Stimulated activated naive CD4-positive, alpha-beta T cell (primary cell): ENCODE measurements at places on chromosomes 5 and 9.

DNA sequence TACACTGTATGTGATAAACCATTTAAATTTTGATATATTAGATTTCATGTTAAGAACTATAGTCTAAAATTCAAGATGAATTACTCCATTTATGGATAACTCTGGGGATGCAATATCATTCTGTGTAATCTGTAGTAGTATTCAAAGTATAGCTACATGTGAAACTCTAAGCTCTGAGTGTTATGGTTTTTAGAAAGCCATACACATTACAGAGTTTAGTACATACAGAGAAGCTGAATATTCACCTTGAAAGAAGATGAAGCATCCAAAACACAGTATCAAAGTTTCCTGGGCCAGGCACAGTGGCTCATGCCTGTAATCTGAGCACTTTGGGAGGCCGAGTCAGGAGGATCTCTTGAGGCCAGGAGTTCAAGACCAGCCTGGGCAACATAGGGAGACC is 25.0 kb downstream of the ABHD17B start:
- DNase-seq = no peak

GRCh38 chr5:151154931-151155774 is 2.4 kb downstream of the ANXA6 start:
- DNase-seq = peak; percentile 52

GRCh38 chr5:127586811-127587210 is 62.1 kb upstream of the CTXN3 start:
- DNase-seq = no peak

DNA sequence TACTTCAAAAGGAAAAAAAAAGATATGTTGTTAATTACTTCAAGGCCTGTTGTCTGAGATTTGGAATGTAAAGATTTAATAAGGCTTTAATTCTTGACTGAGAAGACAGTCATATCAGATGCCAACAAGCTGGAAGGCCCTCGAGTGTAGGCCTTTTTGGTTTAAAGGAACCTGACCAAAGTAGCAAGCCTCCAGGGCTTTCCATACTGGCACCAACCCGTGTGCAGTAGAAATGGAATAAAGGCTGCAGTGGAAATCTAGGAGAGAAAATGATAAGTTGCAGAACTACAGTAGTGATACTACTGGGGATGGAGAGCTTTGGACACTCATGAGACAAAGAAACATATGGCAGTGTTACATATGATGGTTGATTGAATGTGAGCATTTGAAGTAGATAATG is 358.0 kb downstream of the TAF11L14 start:
- no peak for DNase-seq

- no peak for DNase-seq
These were observed 85.5 kb downstream of the TEK start for GRCh38 chr9:27194401-27195091.

DNA sequence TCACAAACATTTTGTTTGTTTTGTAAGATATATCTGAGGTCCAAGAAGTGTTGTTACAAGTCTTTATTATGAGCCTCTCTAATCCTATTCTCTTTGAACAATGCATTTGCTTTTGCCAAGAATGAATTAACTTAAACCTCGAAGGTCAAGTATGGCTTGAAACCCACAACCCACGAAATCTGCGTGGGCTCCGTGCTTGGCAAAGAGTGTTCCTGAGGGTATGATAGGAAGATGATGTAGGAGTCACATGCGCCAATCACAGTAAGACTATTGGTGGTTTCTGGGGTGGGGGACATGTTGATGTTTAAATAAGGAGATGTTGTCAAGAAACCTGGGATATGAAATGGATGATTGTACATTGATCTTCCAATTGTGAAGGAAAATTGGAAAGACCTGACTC is 330.8 kb upstream of the RFX3 start:
- no peak for DNase-seq

GRCh38 chr9:134438195-134438788 is 112.0 kb downstream of the RXRA start:
- no peak for DNase-seq

GRCh38 chr5:4989118-4989517 is 151.0 kb upstream of the ADAMTS16 start:
- no peak for DNase-seq

- no peak for DNase-seq
These were observed 157.0 kb downstream of the ACTL7B start for GRCh38 chr9:108698801-108699200.

GRCh38 chr9:6901180-6901579 is 143.4 kb downstream of the KDM4C start:
- DNase-seq = no peak

GRCh38 chr5:73822989-73823339 is 197.0 kb downstream of the ARHGEF28 start:
- no peak for DNase-seq

- no peak for DNase-seq
These were observed 476 bp upstream of the DTWD2 start for GRCh38 chr5:118988866-118989180.

GRCh38 chr5:73946919-73947602 is 321.1 kb downstream of the ARHGEF28 start:
- no peak for DNase-seq

GRCh38 chr5:172002840-172003512 is 3.5 kb downstream of the FBXW11 start:
- DNase-seq = no peak

DNA sequence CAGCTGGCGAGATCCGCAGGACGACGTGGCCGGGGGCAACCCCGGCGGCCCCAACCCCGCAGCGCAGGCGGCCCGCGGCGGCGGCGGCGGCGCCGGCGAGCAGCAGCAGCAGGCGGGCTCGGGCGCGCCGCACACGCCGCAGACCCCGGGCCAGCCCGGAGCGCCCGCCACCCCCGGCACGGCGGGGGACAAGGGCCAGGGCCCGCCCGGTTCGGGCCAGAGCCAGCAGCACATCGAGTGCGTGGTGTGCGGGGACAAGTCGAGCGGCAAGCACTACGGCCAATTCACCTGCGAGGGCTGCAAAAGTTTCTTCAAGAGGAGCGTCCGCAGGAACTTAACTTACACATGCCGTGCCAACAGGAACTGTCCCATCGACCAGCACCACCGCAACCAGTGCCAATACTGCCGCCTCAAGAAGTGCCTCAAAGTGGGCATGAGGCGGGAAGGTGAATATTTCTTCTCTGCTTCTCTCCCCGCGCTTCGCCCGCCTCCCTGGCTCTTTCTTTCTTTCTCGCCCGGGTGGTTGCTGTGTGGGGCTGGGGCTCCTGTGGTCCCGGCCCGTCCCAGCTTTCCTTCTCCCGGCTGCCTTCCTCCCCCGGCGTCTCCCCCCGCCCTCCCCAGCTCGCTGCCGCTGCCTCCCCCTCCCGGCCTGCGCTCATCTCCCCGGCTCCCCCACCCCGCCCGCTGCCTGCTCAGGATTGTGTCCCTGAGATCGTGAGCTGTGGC is 2.2 kb downstream of the NR2F1 start:
- DNase-seq = no peak

- DNase-seq = no peak
These were observed 4.4 kb downstream of the ENC1 start for GRCh38 chr5:74636149-74636548.

DNA sequence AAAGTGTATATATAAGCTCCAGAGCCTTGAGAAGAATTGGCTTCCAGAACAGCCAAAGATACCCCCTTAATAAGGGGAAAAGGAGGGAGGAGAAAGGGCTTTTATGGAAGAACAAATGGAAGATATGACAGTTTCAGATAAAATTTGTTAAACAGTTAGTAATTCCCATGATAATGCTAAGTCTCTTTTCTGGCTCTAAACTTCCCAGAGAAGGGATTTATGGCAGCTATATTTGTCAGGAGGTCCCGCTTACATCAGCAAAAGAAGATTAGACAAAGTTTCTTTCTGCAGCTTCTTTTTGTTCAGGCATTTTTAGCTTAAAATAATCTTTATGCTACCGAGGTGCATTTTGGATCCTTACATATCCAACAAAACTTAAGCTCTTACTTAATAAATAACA is 14.3 kb upstream of the SLC36A3 start:
- DNase-seq = no peak

- DNase-seq = no peak
These were observed 40.2 kb downstream of the UNC5A start for GRCh38 chr5:176850371-176851245.

- no peak for DNase-seq
These were observed 133.9 kb downstream of the C9orf50 start for GRCh38 chr9:129486756-129487657.

- DNase-seq = no peak
These were observed 32.9 kb downstream of the NXNL2 start for GRCh38 chr9:88567870-88568269.

DNA sequence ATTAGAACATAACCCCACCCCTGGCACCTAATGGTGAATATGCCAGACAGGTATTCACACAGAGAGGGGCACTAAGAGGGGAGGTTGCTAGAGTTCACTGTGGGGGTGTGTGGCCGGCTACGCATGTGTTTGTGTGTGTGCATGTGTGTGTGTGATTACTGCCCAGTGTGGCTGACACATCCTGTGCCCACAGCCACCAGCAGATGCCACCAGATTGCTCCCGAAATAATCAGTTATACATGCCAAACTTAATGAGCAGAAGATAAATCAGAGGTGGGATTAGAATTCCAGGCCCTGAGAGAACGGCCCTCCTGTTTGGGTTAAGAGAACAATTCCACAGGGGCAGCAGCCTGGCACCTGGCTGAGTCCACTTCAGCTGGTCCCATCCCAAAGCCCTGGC is 91.8 kb upstream of the TBCA start:
- no peak for DNase-seq

GRCh38 chr5:1318659-1319251 is 23.9 kb upstream of the TERT start:
- DNase-seq = no peak

- DNase-seq = no peak
These were observed 506.5 kb downstream of the DMAC1 start for GRCh38 chr9:7293091-7293490.

- no peak for DNase-seq
These were observed 483.0 kb upstream of the CDH18 start for GRCh38 chr5:20470997-20471396.

DNA sequence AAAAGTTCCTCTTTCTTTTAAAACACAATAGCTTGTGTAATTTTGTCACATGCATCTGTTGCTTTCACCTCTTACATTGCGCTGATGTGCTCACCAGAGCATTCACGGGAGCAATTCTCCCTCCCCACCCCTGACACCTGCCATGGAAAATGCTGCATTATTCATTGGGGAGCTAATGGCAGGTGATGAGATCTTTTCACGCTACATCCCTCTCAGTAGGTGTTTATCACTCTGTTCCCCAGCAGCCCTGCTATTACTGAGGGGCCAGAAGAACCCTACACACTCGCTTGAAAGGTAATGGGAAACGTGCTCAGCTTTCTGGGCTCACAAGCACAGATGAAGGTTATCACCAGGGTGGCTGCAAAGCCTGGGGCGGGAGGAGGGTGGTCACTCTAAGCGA is 398.0 kb downstream of the PSAT1 start:
- DNase-seq = no peak

- DNase-seq = no peak
These were observed 64.9 kb downstream of the SEMA4D start for GRCh38 chr9:89432986-89433530.

DNA sequence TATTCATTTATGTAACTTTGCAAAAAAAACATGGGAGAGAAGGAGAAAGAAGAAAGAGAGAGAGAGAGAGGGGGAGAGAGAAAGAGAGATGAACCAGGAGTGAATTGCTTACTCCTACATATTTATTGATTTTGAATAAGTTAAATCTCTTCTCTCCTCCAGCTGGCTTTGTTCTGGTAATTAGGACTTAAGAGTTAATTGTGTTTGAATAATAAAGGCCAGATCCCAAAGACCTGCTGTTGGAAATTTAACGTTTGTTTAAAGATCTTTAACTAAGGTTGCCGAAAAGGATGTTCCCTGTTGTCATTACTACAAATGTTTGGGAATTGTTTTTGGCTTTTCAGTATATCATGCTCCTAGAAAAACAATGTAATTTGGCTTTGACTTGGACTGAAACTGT is 473.0 kb downstream of the TUSC1 start:
- DNase-seq = no peak

- no peak for DNase-seq
These were observed 85.8 kb downstream of the LPAR1 start for GRCh38 chr9:110952540-110952859.

- DNase-seq = no peak
These were observed 24.4 kb downstream of the LMNB1 start for GRCh38 chr5:126801174-126801991.

DNA sequence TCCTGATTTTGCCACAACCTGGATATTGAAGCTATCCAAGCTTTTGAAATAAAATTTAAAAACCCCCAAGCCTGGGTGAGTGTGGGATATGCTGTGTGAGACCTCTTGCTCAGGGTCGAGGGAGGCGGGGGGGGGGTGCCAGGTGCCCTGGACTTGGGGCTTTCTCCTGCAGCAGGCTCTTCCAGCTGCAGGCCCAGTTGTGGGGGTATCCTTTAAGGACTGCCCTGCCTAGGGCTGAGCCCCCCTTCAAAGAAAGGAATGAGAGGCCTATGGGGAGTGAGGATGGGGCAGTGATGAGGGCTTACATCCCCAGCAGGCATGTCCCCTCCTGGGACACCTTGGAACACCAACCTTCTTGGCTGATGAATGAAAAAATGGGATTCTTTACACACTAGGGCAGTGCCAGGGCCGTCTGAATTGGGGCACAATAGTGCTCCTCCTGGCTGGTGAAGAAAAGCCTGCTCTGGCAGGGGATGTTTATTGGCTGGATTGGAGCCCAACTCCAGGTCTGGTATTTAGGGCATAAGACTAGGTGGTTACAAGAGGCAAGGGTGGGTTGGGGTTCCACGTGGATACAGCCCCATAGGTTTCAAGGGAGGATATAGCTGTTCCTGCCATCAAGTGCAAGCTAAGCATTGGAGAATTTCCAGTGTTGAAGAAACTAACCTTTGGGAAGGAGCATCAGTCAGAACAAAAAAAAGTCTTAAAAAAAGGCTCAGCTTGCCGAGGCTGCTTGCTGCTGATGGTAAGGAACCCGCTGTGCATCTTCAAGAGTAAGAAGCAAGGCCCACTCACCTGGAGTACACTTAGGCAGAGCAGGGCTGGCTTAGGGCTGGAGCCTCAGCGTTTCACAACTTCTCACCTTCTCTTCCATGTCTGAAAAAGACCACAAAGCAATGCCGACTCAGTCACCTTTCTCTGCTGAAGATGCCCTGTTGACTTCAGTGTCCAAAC is 7.0 kb downstream of the HNRNPAB start:
- no peak for DNase-seq

DNA sequence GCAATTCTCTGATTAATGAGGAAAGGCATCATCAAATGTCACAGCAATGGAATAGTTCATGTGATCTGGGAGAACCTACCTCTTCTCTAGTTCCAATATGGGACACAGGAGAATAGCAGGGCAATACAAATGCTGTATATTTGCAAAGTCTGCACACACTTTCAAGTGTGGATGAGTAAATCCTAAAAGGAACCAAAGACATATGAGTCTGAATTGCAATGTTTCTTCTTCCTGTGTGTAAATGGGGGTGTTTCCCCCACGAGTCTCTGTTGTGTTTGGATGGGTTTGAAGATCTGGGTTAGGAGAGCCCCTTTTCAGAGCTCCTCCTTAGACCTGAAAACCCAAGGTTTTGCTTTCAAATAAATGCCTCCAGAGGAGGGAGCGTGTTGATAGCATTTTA is 26.9 kb downstream of the SLC46A2 start:
- DNase-seq = no peak

- no peak for DNase-seq
These were observed 213.5 kb downstream of the DENND1A start for GRCh38 chr9:123716339-123716945.

- no peak for DNase-seq
These were observed 76.9 kb downstream of the CDH6 start for GRCh38 chr5:31270396-31270795.

GRCh38 chr5:181187500-181188213 is 17.3 kb downstream of the TRIM7 start:
- DNase-seq = no peak

- DNase-seq = peak; percentile 23
These were observed 23.9 kb downstream of the TPPP start for GRCh38 chr5:669111-669841.
